Caudate nucleus (tissue), 63 donors: ENCODE measurements at places on chromosomes 3 and 15.
A peak's percentile ranks its signal among the peaks of the same experiment; 100 is the strongest.

DNA sequence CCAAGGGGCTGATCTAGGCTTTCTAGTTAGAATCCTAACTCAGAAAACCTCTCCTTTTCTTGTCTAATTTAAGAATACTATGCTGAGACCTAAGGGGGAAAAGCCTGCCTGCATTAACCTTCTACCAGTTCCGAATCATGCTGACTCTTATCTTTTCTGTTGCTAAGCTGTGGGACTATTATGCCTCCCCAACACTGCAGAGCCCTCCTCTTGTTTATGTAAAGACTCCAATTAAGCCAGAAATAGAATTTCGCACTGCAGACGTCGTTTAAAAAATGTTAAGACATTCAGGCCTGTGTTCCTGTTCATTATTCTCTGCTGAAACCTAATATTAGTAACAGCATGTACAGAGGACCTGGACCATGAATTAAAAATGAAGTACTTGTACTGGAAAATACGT, 310.6 kb upstream of the ATP11B start:
- DNase-seq: no peak

- DNase-seq: no peak
Observed at GRCh38 chr15:54979964-54980363, 216.8 kb downstream of the RSL24D1 start.

- DNase-seq: no peak
Observed at GRCh38 chr15:62977952-62978811, 64.4 kb upstream of the TPM1 start.

DNA sequence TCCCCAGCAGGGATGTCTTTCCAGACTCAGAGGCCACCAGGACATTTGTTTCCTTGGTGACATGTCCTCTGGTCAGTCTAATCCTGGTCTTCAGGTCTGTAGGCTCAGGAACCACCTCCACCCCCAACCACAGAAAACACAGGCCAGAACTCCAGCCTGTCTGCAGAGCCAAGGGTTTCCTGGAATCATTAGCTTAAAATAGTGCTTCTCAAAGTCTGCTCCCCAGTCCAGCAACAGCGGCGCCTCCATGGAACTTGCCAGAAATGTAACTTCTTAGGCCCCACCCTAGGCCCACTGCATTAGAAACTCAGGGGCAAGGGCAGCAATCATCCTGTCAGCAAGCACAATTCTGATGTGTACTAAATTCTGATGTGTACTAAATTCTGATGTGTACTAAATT, 20.0 kb downstream of the SLC28A1 start:
- DNase-seq: no peak

GRCh38 chr3:42179110-42179725, 86.8 kb downstream of the CCK start:
- no peak for DNase-seq

DNA sequence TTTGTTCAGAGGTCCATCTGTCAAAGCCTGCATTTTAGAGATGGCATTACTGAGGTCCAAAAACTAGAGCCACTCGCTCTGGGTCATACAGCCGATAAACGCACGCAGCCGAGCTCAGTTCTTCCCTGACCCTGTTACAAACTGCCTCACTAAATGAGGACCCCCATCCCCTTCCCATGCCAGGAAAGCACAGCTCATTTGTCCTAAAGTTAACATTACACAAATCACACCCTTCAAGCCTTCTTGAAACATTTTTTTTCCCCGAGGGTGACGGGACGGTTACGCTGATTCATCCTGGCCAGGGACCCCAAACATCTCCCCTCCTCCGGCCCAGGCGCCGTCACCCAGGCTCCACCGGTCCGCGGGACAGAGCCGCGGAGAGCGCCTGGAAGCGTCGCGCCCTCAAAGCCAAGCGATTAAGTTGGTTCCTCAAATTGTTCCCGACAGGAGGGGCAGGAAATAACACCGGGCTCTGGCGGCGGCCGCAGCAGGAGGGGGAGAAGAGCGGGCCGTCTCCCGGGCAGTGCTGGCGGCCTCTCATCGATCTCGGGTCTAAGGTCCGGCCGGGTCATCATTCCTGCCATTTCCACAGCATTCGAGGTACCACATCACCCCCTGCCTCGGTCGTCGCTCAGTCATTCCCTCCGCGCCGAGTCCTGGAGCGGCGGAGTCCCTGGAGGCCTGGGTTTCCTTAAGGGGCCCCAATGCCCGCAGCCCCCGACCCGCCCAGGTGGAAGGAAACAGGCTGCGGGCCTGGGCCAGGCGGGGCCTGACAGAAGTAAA, 619 bp upstream of the CMTM8 start:
- no peak for DNase-seq

DNA sequence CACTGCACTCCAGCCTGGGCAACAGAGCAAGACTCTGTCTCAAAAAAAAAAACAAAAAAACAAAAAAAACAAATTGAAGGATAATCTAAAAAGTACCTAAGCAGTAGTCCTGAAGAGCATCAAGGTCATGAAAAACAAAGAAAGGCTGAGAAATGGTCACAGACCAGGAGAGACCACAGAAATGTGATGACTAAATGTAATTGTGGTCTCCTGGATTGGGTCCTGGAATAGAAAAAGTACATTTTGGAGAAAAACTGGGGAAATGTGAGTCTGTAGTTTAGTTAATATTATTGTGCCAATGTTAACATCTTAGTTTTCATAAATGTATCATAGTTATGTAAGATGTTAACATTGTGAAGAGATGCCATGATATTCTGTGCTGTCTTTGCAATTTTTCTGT, 267.5 kb upstream of the NR2E3 start:
- no peak for DNase-seq

- no peak for DNase-seq
Observed at GRCh38 chr3:186152889-186153292, 44.0 kb upstream of the ETV5 start.

DNA sequence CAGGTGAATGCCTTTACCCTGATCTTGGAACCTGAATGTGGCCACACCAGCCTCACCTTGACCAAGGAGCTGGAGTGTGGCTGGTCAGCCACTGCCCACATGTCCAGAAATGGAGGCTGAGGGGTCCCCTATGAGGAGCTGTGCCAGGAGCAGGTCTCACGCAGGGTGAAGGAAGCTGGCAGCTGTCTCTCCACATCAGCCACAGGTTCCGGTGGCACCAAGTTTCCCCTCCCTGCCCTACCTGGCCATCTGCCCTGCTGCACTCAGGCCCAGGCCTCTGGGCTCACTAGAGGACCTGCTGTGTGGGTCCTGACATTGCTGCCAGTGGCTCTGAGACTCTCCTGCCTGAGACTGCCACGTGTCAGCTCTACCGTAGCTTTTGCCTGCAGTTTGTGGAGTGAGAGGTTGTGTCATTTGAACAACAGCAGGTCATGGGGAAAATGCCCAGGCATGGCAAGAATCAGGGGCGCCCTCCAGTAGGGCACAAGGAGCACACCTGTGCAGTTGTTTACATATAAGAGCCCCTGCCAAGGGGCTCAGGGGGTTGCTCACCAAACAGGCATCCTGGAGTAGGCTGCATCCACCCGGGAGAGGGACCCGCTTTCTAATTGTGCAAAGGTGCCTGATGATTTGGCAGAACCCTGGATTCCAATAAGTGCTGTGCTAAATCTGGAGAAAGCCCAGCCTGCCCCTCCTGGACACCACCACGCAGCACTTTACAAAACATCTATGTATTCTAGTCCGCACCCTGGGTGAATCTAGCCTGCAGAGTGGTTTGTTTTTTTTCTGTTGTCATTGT, 258.5 kb upstream of the TLE3 start:
- no peak for DNase-seq

DNA sequence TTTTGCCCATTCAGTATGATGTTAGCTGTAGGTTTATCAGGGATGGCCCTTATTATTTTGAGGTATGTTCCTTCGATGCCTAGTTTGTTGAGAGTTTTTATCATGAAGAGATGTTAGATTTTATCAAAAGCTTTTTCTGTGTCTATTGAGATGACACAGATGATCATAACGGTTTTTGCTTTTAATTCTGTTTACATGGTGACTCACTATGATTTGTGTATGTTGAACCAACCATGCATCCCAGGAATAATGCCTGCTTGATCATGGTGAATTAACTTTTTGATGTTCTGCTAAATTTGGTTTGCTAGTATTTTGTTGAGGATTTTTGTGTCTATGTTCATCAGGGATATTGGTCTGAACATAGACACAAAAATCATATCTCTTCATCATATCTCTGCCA, 8.3 kb downstream of the GPR156 start:
- DNase-seq: no peak

GRCh38 chr15:66894363-66894762, 171.0 kb upstream of the SMAD3 start:
- no peak for DNase-seq

DNA sequence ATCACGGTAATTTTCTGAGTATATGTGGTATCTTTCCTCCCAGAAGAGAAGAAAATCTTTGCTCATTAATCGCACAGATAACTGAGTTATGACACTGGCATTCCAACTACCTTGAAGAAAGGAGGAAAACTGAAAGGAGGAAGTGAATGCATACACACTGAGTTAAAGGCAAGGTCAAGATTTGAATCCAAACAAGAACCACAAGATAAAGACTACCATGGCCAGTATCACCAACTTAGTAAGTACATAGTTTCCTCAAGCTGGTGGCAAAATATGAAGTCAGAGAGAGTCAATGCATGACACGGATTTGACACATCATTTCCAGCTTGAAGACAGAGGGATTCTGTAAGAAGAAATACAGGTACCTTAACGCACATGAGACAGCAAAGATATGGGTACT, 287.5 kb downstream of the ULK4 start:
- DNase-seq: no peak

DNA sequence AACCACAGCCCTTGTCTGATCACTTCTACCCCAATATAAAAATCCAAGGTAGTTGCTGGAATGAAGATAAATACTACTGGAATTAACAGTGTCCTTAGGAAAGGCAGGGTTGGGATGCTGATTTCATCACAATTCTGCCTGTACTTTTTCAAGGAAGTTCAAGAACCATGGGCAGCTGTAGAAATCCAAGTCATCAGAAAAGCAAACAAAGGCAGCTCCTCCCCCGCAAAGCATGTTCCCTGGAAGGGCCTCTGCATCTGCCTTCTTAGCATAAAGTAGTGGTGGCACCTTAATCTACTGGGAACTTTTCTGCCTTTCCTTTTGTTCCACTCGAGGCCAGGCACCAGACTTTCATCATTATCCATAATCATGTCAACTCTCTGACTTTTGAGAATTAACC, 54.4 kb downstream of the ERC2 start:
- no peak for DNase-seq

- DNase-seq: no peak
Observed at GRCh38 chr3:81339040-81339845, 422.2 kb downstream of the GBE1 start.

DNA sequence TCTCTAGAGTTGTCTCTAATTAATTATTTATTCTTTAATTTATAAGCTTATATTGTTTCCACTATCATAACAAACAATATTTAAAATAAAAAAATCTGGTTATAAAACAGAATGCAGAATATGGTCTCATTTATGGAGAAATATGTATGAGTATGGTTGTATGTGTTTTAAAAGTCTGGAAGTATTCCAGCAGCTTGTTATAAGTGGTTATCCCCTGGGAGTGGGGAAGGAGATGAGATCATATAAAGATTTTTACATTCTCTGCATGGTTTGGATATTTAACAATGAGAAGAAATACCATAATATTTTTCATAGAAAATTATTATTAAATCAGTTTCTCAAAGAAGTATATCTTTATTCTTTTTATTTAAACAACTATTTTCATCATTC, 135.4 kb upstream of the MB21D2 start:
- DNase-seq: no peak

DNA sequence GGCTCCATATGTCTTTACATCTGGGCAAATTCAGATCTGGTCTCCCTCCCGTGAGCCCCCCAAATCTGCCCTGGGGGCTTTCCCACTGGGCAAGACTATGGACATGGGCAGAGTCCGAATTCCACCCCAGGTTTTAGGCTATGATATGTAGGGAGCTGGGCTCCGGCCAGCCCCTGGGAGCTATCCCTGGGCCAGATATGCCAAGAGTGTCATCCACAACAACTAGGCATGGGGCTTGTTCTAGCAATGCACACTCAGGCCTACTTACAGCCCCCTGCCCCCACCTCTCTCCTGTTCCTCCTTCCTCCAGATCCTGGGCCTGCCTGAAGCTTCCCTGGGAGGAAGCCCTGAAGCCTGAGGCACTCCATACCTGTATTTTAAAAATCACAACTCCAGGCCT, 622 bp downstream of the XIRP1 start:
- DNase-seq: no peak

GRCh38 chr3:163490119-163490518, 1588.2 kb downstream of the SI start:
- DNase-seq: no peak

GRCh38 chr15:99110581-99111320, 5.9 kb downstream of the SYNM start:
- no peak for DNase-seq

GRCh38 chr3:71356265-71356664, 227.3 kb downstream of the FOXP1 start:
- DNase-seq: no peak

- no peak for DNase-seq
Observed at GRCh38 chr3:160870327-160870726, 114.3 kb downstream of the PPM1L start.

- no peak for DNase-seq
Observed at GRCh38 chr3:129039271-129040038, 21.1 kb upstream of the GP9 start.

- DNase-seq: no peak
Observed at GRCh38 chr3:147118611-147119010, 287.7 kb downstream of the ZIC4 start.

GRCh38 chr15:55108858-55109518, 87.8 kb downstream of the RSL24D1 start:
- peak; percentile 12 for DNase-seq

- DNase-seq: no peak
Observed at GRCh38 chr15:93131485-93132095, 42.6 kb upstream of the RGMA start.

- no peak for DNase-seq
Observed at GRCh38 chr3:116127464-116127863, 317.8 kb downstream of the LSAMP start.

- DNase-seq: no peak
Observed at GRCh38 chr15:72967397-72967796, 84.9 kb upstream of the NEO1 start.

DNA sequence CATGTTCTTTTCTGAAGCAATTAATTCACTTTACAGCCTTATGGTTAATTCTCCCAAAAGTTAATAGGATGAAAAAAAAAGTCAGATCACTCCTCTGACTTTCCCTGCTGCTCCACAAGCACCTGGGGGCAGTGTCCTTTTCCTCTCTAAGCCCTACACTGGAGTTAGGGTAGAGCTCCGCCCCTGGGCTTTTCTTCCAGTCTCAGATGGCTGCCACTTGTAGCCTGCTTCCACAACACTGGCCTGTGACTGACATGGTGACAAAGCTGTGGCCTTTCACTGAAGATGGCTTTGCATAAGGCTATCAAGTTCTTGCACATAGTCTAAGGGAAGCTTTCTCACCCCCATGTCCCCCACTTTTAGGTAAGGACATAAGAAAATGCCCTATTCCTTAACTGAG, 1.3 kb upstream of the MON1A start:
- DNase-seq: no peak

DNA sequence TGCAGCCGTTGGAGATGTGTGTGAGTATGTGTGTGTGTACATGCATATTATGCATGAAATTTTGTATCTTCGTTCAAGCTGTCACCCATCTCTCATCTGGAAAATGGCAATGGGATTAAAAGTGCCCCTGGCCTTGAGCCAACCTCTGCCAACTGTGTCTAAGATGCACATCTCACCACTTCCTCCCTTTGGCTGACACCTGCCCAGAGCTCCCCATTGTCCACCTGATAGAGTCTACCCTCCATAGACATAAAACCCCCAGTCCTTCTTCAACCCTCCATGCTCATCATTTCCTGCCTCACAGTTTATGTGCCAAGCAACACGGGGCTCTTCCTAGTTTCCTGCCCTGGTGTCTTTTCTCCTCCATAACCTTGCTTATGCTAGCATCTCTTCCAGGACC, 187.5 kb upstream of the HES1 start:
- DNase-seq: no peak

- DNase-seq: no peak
Observed at GRCh38 chr3:41881233-41881821, 80.6 kb downstream of the ULK4 start.
